Neural progenitor cell (in vitro differentiated cells): ENCODE measurements at places on chromosomes 1 and 21. TPM values are rescaled to one million over a fixed set of nuclear protein-coding genes. Genes with fewer than 3 reads are reported as not detected.

GRCh38 chr1:210536254-210536961 lies 207.7 kb downstream of the HHAT start:
- peak; percentile 59 for DNase-seq

DNA sequence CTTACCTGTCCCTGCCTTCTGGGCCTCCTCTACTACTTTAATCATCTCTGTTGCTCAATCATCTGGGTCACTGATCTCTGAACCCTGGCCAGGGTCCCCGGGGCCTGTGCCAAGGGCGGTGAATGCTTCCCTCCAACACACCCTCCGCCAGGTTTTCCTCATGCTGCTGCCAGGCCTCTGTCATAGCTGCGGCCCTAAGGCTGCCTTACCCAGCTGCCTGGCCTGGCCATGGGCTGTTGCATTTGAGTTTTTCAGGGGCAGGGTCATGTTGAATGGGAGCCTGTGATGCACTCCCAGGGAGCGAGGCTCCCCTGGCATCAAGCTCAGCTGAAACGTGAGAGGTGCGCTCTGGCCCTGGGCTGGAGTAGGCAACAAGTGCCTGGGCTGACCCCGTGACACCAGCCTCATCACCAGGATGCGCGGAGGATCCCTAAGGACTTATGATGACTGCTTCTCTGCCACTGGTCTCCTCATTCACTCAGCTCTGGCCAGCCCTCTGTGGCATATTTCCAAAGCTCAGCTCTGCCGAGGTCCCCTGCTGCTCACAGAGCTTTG lies 7.6 kb downstream of the EDN2 start:
- no peak for DNase-seq

GRCh38 chr1:220137019-220137786 lies 43.3 kb downstream of the IARS2 start:
- DNase-seq, result peak; percentile 8

DNA sequence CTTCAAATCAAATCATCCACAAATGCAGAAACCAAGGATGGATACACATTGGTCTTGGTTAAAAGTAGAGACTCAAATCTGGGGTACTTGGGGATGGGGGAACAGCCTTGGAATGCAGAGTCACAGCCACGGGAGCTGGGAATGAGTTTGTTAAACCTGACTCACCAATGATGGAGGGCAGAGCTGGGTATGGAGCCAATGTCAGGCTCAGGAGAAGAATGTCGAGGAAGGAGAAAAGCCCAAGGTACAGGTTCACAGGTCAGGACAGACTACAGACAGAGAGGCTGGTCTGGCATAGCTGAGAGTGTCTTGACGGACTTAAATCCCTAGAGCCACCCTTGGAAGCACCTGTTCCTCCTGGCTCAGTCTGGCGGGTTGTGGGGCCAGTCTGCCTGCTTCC lies 237.6 kb downstream of the NTNG1 start:
- DNase-seq, result no peak

GRCh38 chr1:1609822-1610485 lies 5.3 kb upstream of the MIB2 start:
- DNase-seq, result no peak

- no peak for DNase-seq
These were observed 142.4 kb downstream of the TLR5 start for GRCh38 chr1:223000632-223001031.

DNA sequence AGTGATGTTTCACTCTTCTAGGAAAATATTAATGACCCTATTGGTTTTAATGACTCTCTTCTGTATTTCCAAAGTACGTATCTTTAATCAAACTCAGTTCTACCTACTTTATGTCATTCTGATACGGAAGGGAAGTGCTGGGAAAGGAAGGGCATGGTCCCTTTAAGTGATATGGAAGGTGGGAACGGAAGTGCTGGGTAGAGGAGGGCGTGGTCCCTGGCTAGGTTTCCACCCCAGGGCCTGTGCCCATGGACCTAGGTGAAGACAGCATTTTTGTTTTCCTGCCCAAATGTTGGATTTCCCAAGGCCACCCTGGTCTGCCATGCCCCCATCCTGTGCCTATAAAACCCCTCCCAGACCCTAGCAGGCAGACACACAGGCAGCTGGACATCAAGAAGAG lies 24.0 kb downstream of the RGS4 start:
- no peak for DNase-seq

GRCh38 chr1:64956733-64957441 lies 9.5 kb downstream of the JAK1 start:
- no peak for DNase-seq

GRCh38 chr1:77975907-77976306 lies 3.0 kb downstream of the FUBP1 start:
- no peak for DNase-seq

DNA sequence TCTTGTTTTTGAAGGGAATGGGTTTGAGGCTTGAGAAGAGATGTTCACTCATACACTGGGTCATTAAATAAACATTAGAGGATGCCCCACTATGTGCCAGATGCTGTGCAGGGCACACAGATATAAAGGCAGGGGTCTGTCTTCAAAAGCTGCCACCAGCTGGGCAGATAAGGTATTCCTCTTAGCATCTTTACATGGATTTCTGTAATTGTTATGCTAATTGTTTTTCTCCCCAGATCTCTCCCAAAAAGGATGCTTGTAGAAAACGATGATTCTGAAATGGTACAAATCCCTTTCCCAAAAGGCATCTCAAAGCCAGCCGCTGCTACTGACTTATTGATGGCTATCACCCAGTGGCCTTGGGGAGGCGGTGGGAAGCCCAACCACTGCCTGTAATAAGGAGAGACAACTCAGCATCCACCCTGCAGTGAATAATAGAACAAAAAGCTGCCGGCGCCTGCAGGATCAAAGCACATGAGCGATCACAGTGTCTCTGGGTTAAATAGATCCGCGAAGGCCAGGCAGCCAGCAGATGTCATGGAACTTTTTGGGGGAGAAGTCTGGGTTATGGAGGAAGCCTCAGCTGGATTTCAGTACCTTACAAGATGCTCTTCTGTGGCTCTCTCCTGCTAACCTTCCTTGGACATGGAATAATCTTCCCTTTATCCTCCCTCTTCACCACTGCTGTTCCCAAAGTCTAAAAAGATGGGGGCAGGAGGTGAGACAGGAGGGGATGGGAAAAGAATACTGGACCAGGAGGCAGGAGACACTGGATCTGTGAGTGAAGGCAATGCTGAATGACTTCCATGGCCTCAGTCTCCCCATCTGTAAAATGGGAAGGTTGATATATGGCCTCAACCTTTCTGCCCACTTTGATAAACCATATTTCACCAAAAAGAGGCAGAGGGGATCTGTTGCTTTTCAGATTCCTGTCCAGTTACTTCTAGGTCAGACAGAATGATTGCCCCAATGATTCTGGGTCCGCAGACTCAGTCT lies 54.8 kb upstream of the CD34 start:
- peak; percentile 70 for DNase-seq

DNA sequence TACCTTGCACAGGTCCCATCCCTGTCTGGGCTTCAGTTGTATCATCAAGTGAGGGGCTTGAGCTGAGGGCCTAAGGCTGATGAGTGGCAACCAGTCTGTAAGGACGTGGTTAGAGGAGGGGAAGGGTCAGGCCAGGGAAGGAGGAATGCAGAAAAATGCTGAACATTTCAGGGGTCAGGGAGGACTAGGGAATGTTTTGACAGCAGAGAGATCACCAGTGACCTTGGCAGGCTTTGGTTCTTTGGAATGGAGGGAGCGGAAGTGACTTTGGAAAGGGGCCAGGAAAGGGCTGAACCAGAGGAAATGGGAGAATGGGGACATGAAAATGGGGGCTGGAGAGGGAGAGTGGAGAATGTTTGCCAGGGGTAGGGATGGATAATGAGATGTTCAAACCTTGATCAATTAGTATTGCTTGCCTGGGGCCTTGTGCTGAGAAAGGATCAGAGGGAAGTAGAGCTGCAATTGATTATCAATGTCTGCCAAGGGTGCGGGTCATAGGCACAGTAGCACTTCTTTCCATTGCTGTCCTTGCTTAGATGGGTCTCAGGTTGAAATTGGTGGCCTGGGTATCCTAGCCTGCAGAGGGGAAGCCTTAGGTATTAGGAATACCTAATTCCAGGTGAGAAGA lies 7.4 kb downstream of the LDLRAP1 start:
- DNase-seq, result no peak

- DNase-seq, result peak; percentile 41
These were observed 176.0 kb downstream of the RERE start for GRCh38 chr1:8641377-8641997.

DNA sequence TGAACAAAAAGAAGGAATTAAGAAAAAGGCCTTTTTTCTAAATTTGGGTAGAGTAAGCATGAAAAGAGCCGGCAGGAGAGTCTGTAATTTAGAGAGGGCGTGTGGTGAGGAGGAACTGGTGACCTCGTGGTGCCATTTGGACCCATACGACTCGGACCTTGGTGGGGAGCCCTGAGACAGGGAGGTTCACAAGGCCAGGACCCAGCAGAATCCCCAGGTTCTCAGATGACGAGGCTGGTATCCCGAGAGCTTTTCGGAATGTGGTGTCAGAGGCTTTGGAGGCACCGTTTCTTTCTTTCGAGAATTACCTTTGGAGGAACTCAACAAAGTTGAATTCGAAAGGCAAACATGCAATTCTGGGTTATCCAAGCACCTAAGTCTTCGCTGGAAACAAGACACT lies 34.8 kb downstream of the CLIC6 start:
- DNase-seq, result no peak

GRCh38 chr1:203161703-203162102 lies 13.9 kb downstream of the MYBPH start:
- no peak for DNase-seq

DNA sequence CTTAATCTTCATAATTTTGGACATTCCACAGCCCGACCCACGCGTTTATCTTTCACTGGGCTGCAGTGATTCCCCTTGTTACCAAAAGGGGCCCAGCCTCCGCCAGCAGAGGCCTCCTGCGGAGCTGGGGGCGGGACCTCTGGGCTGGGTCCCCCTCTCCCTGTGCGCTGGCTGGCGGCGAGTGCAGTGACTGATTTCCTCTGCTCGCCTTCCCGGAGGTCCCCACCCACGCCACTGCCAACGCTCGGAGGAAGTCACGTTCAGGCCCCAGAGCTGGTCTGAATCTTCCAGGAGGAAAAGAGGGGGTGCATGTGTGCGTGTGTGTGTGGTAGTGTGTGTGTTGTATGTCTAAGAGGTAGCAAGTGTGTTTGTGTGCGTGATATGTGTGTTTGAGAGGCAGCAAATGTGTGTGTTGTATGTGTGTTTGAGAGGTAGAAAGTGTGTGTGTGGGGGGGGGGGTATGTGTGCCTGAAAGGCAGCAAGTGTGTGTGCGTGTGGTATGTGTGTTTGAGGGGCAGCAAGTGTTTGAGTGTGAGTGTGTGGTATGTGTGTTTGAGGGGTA lies 35.0 kb upstream of the JAK1 start:
- DNase-seq, result peak; percentile 66

- no peak for DNase-seq
These were observed 229.1 kb downstream of the GPR52 start for GRCh38 chr1:174676856-174677255.

GRCh38 chr1:201299968-201300367 lies 16.7 kb downstream of the PKP1 start:
- no peak for DNase-seq

GRCh38 chr21:43814215-43815106 lies 25.1 kb downstream of the RRP1 start:
- DNase-seq, result peak; percentile 66

DNA sequence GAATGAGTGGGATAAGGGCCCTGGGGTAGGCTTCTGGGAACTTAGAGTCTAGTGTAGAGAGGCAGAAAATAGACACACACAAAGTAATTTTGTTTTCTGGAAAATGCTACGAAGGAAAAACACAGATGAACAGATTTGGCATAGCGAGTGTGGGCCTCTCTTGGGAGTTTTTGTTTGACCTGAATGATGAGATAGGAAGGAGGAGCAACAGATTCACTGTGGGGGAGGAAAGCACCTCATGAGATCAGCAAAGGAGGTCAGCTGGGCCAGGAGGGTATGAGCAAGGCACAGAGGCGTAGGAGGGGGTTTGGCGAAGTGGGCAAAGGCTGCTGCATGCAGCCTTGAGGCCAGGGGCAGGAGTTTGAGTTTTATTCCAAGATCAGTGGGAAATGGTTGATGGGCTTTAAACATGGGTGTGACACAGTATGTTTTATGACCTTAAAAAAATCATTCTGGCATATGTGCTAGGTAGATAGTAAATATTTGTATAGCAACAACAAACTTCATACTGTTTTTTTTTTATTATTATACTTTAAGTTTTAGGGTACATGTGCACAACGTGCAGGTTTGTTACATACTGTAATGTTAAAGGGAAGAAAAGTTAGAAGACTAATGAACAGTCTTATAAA lies 57.9 kb downstream of the FGGY start:
- DNase-seq, result no peak

GRCh38 chr1:167227934-167228378 lies 7.3 kb downstream of the POU2F1 start:
- peak; percentile 45 for DNase-seq

DNA sequence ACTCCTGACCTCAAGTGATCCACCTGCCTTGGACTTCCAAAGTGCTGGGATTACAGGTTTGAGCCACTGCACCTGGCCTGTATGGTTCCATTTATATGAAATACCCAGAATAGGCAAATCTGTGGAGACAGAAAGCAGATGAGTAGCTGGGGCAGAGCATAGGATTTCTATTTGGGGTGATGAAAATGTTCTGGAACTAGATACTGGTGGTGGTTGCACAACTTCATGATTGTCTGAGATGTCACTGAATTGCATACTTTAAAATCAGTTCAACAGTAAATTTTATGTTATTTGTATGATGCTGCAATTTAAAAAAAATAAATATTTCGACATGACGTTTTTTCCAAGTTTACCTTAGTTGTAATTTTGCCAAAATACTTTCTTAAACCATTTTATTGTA lies 23.9 kb downstream of the ITSN1 start:
- no peak for DNase-seq

- no peak for DNase-seq
These were observed 7.3 kb downstream of the RNU5D-1 start for GRCh38 chr1:44723496-44724295.

DNA sequence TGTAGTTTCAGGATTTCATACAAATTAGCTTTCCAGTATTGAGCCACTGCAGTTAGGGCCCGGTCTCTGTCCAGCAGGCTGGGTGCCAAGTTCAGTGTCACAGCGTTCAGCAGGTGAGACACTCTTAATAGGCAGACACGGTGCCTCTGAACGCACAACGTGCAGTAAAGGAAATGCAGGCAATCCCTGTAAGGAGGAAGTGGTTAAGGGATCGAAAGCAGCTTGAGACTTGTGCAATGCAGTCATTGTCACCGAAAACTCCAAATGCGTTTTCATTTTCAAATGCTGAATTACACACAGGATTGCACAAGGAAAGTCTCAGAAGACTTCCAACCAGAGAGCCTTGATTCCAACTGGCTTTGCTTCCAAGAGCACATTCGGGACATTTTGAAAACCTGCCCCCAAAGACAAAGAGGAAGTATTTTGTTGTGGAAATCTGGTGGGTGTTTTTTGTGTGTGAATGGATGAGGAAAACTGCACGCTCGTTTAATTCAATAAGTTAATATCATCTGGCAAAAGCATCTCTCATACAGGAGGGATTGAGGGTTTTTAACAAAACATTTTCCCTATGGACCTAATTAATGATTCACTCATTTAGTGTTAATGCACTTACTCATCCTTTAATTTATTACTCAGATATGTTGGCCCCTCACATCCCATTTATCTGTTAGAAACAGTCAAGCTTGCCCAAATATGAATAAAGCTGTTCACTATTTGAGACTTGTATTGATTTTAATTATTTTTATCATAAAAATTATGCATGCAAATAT lies 61.6 kb downstream of the PTGS2 start:
- DNase-seq, result no peak

- no peak for DNase-seq
These were observed 112.0 kb downstream of the PDE4B start for GRCh38 chr1:65904681-65905083.

ASCL5 gene
- total RNA-seq, result not detected in 2 replicates

RIMKLA gene
- total RNA-seq, result 5.1 and 5.4 TPM in 2 replicates

FLG2 gene
- not detected in 2 replicates for total RNA-seq

C1QB gene
- total RNA-seq, result not detected in 2 replicates

NFASC gene
- total RNA-seq, result 2.5 and 3.7 TPM in 2 replicates

GFI1 gene
- 0.12 TPM in 1 of 2 replicates, not detected in the other for total RNA-seq

SEC16B gene
- total RNA-seq, result 0.67 and 0.74 TPM in 2 replicates

BCL10 gene
- 17.4 and 28.2 TPM in 2 replicates for total RNA-seq
